CD4-positive, alpha-beta T cell treated with Interleukin-15 for 4 hours (primary cell): ENCODE measurements at places on chromosomes 3 and 15.

DNA sequence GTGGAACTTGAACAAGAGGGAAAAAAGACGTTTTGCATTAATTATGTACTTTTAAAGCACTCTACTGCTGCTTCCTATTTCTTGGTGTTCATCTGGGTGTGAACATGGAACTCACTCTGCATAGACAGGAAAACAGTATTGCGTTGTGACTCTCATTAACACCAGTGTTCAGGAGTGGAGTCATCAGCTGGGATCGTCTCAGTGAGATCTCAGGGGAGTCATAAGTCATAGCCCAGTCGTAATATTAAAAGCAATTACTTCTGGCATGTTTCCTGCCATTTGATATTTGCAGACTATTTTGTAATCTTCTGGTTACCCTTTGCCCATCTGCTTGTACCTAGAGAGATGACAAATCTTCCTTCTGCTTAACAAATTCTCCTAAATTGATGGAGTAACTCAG lies 462.0 kb upstream of the ATP11B start:
- no peak for DNase-seq

GRCh38 chr3:163218336-163218735 lies 1721.7 kb downstream of the OTOL1 start:
- no peak for DNase-seq

GRCh38 chr3:159761369-159761768 lies 227.3 kb upstream of the IL12A start:
- DNase-seq = no peak

DNA sequence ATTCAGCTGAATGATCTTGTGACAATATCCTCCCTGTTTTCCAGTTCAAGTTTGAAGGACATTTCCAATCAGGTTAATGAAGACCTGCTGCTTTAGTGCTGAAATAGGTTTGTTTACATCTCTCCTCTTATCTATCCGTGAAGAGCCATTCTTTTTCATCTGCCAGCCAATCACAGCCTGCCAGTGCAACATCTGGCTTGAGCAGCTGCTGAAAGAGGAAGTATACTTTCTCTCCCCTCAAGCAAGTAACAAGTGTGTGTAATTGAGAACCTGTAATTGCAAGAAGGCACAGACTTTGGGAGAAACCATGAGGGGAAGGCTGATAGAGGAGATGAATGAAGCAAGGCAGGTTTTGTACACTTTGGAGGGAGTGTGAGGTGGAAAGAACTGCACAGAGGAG lies 404.3 kb downstream of the AGBL1 start:
- DNase-seq = no peak

DNA sequence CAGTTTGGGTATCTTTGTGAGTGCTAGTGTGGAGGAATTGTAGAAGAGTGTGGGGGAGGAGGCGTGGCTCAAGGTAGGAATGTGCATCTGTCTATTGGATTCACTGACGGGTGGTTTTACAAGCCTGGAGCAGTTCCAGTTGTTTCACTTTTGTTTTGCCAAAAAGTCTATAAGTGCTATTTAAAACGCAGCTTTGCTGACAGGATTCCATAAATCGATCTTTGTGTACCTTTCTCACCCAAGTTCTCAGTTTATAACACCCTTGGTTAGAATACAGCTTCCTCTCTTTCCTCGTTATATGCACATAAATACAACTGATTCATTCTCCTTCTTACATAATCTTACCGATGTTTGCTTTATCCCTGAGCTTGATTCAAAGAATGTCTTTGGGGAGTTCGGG lies 123.2 kb upstream of the UBE2E2 start:
- no peak for DNase-seq

- no peak for DNase-seq
Observed at GRCh38 chr15:29067949-29068348, 182.2 kb downstream of the APBA2 start.

- DNase-seq = no peak
Observed at GRCh38 chr3:146161663-146162002, 649 bp upstream of the PLOD2 start.

GRCh38 chr3:13518516-13518953 lies 30.4 kb upstream of the FBLN2 start:
- DNase-seq = no peak

DNA sequence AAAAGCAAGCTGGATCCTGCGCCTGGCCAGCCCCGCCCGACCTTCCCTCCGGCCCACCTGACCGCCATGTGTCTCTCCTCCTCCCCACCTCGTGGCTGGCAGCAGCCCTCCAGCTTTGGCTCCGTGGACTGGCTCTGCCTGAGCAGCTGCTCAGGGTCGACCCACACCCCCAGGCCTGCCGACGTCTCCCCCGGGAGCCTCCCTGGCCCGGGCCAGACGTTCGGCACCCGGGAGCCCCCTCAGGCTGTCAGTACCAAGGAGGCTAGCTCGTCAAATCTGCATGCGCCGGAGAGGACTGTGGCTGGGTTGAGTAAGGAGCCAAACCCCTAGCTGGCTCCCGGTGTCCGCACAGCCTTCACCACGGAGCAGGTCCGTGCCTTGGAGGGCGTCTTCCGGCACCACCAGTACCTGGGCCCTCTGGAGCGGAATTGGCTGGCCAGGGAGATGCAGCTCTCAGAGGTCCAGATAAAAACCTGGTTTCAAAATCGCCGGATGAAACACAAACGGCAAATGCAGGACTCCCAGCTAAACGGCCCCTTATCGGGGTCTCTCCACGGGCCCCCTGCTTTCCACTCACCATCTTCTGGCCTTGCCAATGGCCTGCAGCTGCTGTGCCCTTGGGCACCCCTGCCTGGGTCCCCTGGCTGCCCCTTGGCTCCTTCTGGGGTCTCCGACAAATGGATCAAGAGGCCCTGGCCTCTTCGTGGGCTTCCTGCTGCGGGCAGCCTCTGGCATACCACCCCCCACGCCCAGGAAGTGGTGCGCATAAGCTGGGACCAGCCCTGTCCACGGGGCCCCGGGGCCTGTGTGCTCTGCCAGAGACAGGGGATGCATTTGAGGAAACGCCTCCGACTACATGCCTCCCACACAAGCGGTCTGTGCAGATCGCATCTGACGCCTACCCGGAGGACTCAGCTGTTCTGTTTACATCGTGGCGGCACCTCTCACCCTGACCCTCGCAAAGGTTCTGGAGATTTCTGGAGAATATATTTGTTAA lies 345.0 kb downstream of the ZNF385D start:
- DNase-seq = no peak

GRCh38 chr15:29449136-29449535 lies 179.5 kb upstream of the NSMCE3 start:
- DNase-seq = no peak

DNA sequence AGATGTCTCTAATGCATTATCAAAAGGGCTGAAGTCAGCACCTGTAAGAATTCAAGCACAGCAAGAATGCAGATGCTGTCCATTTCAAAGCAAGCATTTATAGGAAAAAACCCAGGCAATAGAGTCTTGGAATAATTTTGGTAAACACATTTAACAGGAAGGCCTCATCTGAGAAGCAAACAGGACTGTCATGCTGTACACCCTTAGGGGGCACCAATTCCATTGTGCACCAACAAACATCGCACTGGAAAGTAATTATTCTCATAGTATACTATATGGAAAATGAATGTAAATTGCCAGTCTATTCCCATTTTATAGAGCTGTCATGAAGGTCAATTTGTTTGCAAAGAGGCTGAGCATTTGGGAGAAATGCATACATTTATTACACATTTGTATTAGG lies 247.3 kb upstream of the SUCLG2 start:
- DNase-seq = no peak

DNA sequence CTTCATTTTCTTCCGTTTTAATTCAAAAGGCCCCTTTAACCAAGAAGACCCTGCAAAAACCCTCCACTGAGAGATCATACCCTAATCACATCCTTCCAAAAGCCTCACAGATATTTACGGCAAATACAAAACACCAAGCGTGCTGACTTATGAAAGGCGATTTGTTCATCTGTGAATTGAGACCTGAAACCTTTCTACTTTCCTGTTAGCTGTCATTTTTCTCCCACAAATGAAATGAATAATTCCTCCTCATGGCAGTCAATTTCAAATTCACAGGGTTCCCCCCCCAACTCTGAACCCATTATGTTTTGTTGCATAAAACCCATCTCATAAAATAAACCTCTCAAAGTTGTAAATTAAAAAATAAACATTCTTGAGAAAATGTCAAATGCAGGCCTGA lies 149.6 kb downstream of the PDZRN3 start:
- DNase-seq = no peak

GRCh38 chr15:63870487-63871209 lies 36.9 kb upstream of the HERC1 start:
- no peak for DNase-seq

DNA sequence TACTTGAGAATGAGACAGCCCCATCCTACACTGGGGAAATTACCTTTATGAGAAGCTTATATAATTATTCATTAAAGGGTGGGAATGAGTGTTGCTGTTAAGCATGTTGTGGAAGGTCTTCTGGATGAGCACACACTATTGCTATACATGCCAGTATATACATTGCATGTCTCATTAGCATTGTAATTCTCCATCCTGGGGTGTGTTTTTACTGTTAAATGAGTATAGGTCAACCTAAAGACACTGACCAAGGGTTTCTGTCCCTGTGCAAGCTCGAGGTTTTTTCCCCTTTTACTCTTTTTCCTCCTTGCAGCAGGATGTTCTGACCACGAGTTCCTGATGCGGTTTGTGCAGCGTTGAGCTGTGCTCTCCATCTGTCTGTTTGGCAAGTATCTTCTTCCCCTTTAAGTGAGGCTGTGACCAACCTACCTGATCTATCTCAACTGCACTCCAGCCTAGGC lies 7.2 kb upstream of the IVD start:
- DNase-seq = peak; percentile 15
